ENCODE measurements at places on chromosomes 1 and 21.

- DNase-seq = no peak
Measured at GRCh38 chr1:108557296-108557695, 2.6 kb upstream of the EEIG2 start.

DNA sequence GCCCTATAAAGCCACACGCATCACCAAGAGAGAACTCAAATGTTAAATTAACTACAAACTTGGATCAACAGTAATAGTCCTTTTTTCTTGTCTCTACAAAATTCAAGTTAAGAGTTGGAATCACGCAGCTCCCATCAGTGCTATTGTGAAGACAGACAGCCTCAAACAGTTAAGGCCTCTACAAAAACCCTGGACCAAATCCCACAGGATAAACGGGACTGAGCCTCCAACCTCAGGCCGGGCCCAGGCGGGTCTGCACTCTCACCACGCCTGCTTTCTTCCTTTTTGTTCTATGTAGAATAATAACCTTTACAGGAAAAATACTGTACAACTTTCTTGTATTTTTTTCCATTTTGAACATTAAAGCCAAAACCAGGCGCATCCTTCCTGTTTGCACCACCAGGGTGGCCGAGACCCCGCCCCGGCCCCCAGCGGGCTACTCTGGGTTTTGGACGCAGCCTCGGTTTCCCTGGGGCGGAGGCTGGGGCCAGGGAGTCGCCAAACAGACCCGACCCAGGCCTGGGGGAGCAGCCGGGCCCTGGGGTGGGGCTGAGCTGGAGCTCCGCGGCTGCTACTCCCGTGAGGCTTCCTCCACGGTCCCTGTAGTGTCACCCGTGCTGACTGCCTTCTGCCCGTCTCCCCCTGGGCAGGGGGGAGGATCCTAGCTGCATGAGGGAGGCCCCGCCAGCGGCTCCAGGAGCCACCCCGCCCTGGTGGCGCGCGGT, 158.4 kb downstream of the CASZ1 start:
- DNase-seq = no peak

- no peak for DNase-seq
Measured at GRCh38 chr1:17545356-17545755, 5.9 kb downstream of the ARHGEF10L start.

DNA sequence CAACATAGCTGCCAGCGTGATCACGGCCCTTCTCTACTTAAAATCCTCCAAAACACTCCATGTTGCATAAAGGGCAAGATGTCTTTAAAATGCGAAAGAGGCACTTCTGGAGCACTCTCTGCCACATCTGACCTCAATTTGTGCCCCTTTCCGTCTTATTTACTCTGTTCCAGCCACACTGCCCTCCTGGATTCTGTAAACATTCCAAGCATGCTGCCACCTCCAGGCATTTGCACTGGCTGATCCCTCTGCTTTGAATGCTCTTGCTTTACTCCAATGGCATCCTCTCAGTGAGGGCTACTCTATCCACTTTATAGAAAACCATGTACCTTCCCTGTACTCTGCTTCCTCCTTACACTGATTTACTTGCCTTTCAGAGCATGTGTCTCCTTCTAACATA, 5.3 kb upstream of the RGS7 start:
- no peak for DNase-seq

Measured in NCI-H187 (cell line).